ENCODE measurements at places on chromosomes 7 and 10.

GRCh38 chr10:119687192-119688032 is 36.2 kb downstream of the BAG3 start:
- no peak for DNase-seq

- peak; percentile 38 for DNase-seq
These were observed 35.0 kb upstream of the ABCB4 start for GRCh38 chr7:87510411-87510875.

GRCh38 chr7:92648067-92648466 is 57.9 kb upstream of the FAM133B start:
- no peak for DNase-seq

- no peak for DNase-seq
These were observed 57.2 kb upstream of the FOXI2 start for GRCh38 chr10:127679642-127680255.

- DNase-seq: no peak
These were observed 57.7 kb downstream of the STEAP1B start for GRCh38 chr7:22442187-22442881.

GRCh38 chr10:19294233-19294632 is 245.6 kb downstream of the MALRD1 start:
- no peak for DNase-seq

GRCh38 chr7:155587486-155587885 is 41.1 kb upstream of the CNPY1 start:
- DNase-seq: no peak

- no peak for DNase-seq
These were observed 179.7 kb downstream of the XPNPEP1 start for GRCh38 chr10:109743574-109743973.

DNA sequence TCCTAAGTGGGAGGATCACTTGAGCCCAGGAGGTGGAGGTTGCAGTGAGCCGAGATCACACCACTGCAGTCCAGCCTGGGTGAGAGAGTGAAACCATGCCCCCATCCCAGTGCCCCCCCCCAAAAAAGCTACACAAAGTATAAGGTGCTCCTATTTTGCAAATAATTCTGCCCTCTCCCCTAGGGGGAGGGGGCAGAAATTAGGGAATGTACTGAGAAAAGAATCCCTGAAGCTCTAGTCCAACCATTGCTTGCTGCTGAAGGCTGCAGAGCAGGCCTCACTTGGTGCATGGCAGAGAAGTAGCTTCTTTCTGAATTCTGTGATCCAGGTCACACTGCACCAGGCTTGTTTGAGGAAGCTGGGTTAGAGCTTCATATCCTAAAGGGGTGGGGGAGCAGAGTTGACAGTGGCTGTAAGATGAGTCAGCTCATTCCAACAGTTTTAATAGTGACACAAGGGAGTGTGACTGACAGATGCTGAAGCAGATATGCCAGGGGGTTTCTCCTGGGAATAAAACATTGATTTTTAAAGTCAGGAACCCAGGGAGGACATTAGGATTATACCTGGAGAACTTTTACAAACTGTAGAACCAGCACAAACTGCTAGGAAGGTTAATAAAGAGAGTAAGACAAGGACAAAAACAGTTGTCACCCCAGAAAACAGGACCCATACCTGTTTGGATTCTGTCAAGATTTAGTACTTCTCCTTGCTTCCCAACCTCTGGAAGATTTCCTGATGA is 32.8 kb upstream of the STRIP2 start:
- DNase-seq: no peak

DNA sequence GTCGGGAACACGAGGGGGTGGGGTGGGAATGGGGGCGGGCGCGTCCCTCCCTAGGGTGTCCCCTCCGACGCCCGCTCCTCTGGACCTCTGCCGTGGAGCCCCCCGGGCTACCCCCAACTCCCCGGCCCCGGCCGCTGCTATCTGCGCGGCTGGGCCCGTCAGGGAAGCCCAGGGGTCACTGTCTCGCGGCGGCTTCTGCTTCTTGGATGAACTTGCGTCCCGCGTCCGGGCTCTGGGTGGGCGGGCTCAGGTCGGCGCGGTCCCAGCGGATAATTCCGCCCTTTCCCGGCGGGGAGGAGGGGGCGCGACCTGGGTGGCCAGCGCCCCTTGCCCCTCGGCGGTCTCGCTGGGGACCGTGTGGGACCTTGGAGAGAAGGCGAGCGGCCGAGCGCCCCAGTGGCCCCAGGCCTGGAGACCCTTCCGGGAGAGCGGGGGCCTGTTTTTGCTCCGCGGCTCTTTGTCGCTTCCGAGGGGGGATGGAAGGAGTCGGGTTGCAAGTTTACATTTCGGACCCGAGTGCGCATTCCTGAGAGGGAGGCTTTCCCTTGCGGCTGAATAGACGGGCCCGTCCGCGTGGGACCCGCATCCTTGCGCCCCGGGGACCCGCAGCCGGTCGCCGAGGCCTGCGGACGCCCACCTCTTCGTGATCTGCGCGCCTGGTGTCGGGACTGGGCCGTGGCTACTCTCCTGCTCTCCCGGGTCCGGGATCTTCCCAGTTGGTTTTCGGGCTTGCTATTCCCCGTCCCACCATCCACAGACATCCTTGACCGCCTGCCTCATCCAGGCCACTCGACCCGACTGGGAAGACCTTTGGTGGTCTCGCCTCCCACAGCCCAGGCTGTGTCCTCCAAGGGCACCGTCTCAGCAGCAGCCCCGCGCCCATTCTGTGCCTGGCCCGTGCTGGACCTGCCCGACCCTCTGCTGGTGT is 812 bp downstream of the DOCK1 start:
- no peak for DNase-seq

DNA sequence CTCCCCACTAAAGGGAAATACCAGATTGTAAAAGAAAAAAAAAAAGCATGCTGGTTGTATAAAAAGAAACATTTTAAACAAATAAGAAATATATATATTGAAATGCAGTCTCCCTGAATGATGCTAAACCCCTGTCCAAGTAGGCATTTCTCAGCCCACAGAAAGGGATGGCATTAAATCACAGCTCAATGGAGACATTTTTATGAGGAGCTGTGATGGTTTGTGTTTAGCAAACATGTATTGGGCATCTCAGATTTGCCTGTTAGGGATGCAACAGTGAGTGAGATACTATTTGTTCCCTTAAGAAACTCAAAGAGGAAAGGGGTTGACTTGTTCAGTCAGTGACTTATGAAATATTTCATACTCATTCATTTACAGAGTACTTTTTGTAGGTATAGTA is 51.5 kb downstream of the KAT6B start:
- no peak for DNase-seq

DNA sequence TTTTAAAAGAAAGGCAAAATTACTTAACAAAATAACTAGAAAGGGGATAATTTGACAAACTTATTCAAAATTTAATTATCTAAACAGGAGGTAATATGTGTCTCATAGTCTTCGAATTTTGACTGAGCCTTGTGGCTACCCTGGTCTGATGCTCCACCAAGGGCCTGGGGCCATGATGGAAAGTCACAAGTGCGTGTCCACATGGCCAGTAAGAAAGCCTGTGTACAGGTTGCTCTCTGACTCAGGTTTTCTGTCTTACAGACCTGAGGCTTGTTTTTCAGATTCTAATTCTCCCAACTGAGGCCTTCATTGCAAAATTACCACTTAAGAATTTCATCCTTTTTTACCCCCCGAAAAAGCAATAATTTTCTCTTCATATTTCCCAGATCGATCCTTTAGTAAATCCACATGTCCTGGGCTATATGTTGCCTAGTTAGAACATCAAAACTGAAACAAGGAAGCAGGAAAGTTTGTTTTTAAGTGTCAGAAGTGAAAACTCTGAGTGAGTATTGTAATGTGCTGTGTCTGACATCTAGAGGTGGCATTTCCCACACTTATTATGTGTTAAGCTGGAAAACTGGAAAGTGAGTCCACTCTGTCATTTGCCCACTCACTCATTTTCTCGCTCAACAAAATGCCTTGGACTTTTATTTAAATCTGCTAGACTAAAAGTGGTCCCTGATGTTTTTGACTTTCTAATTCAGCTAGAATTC is 10.0 kb downstream of the CYP3A43 start:
- DNase-seq: no peak

DNA sequence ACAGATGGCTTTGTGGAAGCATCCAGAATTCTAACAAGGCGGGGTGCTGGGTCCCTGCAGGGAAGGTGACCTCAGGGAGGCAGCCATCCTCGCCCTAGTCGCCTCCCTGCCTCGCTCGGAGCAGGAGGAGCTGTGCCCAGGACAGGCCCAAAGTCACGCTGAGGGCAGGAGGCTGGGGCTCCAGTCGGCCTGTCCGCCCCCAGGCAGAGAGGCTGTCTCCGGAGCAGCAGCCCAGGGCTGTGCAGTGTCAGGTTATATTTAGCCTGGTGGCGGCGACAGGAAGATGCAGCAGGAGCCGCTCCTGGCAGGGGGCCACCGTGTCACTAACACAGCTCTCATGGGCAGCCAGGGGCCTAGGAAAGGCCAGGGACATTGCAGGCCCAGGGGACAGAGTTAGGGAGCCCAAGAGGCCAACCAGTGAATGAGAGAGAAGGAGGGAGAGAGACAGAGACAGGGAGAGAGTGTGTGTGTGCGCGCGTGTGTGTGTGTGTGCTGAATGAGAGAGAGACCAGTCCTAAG is 13.5 kb downstream of the KCNH2 start:
- DNase-seq: no peak

GRCh38 chr7:100044718-100045117 is 4.9 kb upstream of the ZSCAN21 start:
- DNase-seq: peak; percentile 32

- no peak for DNase-seq
These were observed 24.4 kb upstream of the VSIR start for GRCh38 chr10:71797533-71798307.

DNA sequence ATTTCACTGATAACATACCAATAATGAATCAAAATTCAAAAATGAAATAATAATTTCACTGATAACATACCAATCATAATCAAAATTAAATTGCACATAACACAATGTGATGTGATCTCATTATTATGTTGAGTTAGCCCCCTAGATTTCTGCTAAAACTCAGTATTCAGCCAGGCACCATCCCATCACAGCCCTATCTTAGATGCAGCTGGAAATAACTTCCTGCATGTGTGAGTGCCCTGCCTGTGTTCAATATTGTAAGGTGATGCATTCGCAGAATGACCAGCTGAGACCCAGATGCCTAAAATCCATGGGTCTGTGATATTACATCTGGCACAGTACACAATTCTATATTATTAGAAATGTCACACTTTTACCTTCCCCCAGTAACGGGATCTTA is 142.4 kb downstream of the CALCR start:
- DNase-seq: no peak

DNA sequence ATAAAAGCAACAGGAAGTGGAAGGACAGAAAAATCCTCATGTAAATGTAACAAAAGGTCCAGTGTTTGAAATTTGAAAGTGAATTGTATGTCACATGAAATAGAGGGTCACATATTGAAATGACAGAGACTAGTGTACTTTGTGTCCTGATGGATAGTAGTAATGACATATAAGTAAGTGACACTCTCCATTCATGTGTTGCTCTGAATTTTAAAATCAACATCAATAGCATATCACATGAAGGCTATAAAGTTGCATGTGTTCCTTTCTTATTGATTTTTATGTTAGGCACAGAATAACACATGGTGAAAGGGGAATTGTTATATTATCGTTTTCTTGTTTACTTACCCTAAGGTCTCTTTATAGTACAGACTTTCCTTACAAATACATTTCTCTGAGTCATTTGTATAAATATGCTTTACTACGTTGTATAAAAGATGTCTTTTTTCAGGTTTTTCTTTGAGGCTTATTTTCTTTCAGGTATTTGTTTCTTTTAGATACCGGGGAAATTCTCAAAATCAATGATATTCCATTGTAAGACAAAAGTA is 104.6 kb upstream of the CACNA2D1 start:
- no peak for DNase-seq

- no peak for DNase-seq
These were observed 98.3 kb downstream of the CHST15 start for GRCh38 chr10:123995082-123995460.

DNA sequence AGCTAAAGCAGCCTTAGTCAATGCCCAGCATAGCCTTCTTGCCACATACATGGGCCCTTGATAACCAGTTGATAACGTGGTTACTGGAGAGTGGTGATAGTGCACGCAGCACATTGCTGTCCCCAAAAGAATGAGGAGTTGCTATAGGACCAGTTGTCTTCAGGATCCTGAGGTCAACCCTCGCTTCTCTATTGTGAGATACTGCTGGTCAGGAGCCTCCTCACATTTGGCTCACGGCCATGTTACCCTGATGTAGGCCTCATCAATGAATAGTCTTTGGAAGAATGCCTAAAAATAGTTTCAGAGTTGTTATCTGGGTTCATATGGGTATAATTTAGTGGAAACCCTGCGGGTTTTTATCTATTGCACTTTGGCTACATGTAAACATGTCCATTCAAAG is 230.7 kb downstream of the VTI1A start:
- no peak for DNase-seq

GRCh38 chr7:75995996-75996395 is 1.6 kb upstream of the TMEM120A start:
- DNase-seq: no peak

DNA sequence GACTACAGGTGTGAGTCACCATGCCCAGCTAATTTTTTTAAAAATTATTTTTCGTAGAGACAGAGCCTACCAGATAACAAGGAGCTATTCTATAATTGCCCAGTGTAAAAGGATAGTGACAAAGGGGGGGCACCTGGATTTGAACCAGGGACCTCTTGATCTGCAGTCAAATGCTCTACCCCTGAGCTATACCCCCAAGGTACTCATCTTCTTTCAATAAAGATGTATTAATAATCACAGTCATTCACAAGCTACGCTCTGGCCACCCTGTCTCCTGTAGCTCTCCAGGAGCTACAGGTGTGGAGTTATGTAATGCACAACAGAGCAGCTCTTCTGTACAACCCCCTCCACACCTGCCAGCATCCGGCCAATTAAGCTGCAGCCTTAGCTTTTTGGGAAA is 83.5 kb downstream of the ZNF777 start:
- DNase-seq: no peak

- DNase-seq: no peak
These were observed 94.1 kb downstream of the GRM8 start for GRCh38 chr7:127158659-127159058.

- no peak for DNase-seq
These were observed 375.2 kb downstream of the RPS24 start for GRCh38 chr10:78408671-78409472.

DNA sequence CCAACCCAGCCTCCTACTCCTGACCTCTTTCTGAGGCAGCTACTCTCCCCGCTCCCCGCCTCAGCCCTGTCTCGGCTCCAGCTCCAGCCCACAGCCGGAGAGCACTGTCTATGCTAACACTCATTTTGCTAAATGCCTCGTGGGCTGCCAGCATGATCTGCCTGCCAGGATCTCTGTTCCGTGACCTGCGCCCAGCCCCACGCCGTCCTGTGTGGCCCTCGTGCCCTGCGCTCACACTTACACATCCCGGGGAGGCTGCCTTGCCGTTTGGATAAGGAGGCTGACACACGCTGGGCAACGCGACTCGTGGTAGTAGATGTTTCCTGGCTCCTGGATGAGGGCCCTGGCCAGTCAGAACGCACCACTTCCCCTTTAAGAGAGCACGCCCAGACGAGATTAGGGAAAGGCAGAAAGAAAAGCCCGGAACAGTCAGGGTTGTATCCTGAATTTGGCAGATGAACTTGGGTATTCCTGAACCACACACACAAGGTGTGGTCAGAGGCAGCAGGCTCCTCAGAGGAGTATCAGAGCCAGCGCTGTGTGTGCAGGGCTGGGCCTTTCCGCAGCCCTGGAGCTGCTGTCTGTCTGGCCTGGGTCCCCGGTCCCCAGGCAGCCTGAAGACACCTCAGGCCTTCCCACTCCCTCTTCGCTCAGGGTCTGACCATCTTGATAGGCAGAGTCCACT is 97.7 kb upstream of the EFCAB10 start:
- DNase-seq: peak; percentile 60

GRCh38 chr10:131833446-131834080 is 67.2 kb upstream of the PPP2R2D start:
- no peak for DNase-seq

- no peak for DNase-seq
These were observed 443.2 kb downstream of the RPS24 start for GRCh38 chr10:78476844-78477243.
